ENCODE measurements at places on chromosomes 11 and 22.

DNA sequence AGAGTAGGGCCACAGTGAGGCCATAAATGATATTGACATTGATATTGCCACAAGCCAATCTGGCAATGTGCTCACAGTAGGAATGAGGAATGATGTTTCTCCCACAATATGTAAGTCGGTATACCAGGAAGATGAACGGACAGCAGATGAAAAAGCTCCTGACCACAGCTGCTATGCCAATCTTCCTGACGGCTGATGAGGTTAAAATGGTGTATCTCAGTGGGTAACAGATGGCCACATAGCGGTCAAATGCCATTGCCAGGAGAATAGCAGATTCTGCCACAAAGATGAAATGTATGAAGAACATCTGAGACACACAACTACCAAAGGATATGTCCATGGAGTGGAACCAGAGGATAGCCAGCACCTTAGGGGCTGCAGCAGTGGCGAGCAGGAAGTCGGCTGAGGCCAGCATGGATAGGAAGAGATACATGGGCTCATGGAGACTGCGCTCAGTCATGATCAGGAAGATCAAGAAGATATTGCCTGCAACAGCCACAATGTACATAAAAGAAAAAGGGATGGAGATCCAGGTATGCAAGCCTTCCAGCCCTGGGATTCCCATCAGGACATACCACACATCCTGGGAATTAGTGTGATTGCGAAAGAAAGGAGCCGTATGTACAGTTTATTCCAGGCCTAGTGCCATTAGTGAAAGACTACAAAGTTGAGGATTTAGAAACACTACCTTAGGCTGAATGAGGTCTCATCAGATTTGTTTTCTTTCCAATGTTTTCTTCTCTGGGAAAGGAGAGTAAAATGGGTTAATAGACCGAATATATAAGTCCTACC lies 22.2 kb downstream of the OR51V1 start:
- no peak for DNase-seq

DNA sequence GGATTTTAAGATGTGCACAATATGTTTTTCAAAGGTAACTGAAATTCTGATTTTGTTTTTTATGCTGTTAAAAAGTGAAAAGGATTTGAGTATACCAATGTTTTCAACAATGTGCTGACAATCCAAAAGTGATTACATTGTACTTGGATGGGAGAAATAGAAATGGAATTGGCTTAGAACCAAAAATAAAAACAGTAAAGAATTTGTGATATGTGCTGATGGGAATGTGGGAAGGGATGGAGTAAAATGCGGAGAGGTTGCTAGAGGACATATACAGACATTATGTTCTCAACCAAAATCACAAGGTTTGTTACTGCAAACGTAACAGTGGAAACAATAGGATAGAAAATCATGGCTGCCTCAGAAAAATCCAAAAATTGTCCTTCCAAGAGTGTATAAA lies 279.3 kb upstream of the TENM4 start:
- DNase-seq = no peak

- no peak for DNase-seq
Observed at GRCh38 chr11:116993599-116993998, 104.6 kb downstream of the SIK3 start.

DNA sequence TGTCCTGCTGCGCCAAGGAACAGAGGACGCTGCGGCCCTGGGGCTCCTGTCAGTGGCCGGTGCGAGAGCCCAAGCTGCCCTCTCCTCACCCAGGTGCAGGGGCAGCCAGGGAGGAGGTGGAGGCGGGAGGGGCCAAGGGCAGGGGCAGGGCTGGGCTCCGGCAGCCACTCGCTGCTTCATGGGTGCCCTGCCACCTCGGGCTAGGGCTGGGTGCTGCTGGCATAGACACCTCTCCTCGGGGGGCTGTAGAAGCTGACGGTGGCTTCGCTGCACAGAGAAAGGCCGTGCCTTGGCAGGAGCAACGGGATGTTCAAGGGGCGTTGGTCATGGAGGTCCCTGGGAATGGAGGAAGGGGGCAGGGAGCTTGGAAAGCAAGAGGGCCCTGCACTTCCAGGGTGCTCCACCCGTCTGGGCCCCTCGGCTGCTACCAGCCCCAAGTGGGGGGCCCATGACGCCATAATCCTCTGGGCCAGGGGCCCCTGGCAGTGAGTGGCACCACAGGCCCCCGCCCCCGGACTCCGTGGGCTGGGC lies 1.6 kb upstream of the TBX1 start:
- DNase-seq = no peak

DNA sequence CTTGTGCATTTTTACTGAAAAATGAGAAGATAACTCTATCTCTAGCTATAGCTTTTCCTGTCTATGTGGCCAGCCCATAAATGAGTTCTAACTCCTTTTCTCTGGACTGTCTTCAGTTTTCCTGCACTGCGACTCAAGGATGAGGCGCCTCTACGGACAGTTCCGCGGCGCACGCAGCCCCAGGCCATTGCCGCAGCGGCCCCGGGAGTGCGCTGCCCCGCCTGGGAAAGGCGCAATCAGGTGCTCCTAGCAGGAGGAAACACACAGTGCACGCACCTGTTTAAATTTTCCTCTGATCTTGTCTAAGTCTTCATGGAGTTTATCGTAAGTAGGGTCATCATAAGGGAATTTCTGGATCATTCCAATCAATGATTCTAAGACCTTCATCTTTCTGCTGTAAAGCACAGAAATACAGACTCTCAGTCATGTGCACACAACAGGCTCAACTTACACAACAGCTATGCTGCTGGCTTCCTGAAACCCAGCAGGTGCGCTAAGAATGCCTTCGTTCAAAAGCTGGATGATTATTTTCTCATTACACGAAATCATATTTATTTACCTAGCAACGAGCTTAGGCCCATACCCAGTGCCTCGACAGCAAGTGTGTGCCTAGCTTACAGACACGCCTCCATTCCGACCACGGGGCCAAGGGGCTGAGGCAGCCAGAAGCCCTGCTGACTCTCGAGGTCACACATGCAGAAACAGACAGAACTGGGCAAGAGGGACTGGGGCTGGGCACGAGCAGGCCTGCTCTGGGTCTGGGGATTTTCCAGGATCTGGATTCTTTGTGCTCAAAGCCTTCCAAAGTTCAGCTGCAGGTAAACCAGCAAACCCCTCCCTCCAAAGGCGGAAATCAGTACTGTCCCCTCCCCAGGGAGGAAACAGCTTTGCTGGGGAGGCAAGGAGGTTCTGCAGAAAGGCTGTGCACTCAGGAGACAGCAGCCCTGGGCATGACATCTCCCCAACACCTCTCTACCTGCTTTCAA lies 7.2 kb downstream of the LTO1 start:
- no peak for DNase-seq

GRCh38 chr11:131745405-131745804 lies 375.0 kb downstream of the NTM start:
- no peak for DNase-seq
